ENCODE measurements at places on chromosomes 3 and 15. TPM values are rescaled to one million over a fixed set of nuclear protein-coding genes. Genes with fewer than 3 reads are reported as not detected.

GRCh38 chr3:165696496-165696895 is 140.7 kb downstream of the BCHE start:
- no peak for DNase-seq

GRCh38 chr3:54264050-54264449 is 141.7 kb downstream of the CACNA2D3 start:
- DNase-seq: no peak

DNA sequence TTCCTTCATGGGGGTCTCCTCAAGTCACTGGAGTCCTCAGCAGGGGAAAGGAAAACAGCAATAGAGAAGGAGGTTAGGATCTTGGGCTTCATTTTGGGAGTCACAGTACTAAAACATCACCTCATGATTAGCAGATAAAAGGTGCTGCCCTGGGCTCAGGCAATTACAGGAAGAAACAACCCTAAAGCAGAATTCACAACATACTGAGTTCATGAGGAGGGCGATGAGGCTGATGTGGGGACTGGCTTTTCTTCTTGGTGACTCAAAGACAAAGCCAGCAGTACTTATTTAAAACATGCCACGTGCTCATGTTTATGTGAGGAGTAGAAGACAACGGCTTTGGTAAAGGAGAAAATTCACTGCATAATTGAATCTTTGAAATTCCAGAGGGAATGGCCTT is 822.3 kb upstream of the CFAP20DC start:
- no peak for DNase-seq

- no peak for DNase-seq
These were observed 107.1 kb downstream of the OXSM start for GRCh38 chr3:25897019-25897418.

- no peak for DNase-seq
These were observed 54.2 kb downstream of the B3GALNT1 start for GRCh38 chr3:161050935-161051334.

DNA sequence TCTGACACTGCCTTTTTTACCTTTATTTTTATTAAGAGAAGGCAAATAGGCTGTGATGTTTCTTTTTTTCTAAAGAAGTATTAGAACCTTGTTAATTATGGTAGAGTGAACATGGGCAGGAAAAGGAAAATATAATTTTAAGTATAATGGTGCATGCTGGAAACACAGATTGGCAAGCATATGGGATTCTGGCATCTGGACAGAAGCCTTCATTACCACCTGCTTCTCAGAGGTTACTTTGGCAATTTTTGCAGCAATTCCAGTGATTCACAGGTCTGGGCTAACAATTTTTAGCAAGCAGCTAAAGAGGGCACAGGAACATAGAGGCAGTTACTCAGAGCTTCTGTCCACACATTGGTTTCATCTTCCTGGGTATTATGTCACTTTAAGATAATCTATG is 258.3 kb downstream of the DIPK2A start:
- no peak for DNase-seq

NR2E3 gene
- polyA plus RNA-seq: 0.81 TPM

SERINC4 gene
- polyA plus RNA-seq: 0.22 TPM

MYO5C gene
- polyA plus RNA-seq: 40.8 TPM

Data from left lung (tissue), 14 donors.